Inflammatory macrophage (primary cell): ENCODE measurements at places on chromosomes 4 and X.

DNA sequence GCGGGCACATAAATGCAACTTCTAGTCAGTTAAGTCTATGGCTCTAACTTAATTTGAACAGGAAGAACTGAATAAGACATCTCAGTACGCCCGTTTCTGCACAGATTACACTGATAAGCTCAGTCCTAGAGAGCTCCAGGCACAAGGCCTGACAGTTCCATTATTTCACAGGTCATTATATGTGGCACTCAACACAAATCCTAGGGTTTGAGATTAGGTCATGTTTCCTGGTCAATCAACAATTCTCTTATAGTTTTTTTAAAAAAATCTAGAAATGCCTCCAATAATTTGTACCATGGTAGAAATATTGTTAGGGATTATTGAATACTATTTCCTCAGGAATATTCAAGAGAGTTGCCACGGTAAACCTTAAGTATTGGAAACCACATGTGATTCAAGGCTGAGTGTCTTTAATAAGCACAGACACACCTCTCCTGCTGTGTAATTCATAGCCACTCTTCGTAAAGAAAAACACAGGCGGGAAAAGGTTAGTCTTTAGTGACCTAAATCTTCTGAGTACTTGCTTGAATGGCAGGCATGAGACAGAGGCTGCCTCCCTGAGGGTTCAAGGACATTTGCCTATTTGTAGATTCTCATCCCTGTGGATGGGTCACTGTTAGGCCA, 342.9 kb upstream of the ADGRL3 start:
- DNase-seq: no peak

DNA sequence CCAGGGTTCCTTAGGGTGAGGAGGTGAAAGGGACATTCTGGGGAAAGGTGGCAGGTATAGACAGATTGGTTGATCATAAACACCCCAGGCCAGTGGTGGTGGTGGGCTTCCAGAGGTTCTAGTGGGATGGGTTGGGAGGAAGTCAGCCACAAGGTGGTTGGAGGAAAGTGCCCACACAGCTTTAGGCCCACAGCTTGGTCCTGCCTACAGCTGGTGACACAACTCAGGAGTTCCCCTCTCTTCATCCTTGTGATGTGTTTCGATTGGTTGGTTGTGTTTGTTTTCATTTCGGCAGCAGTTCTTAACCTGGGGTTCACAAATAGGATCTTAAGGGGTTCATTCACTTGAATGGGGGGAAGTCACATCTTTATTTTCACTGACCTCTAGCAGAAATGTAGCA, 157.0 kb downstream of the TMEM164 start:
- no peak for DNase-seq

DNA sequence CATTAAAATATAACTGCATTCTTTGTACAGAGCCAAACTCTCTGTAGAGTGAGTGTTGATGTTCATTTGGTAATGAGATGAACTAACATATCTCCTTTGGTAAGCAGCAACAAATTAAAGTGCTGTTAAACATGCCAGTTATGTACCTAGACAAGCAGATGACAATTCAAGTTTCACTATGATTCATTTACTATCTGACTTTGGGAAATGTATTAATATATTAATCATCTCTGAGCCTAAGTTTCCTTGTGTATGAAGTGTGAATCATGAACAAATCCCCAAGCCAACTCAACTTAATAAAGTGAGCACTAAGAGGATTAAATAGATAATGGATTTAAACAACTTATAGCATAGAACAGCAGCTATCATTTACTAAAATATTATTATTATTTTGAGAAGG, 1044.2 kb downstream of the GLUD2 start:
- no peak for DNase-seq

GRCh38 chr4:56540826-56541225, 35.2 kb downstream of the ARL9 start:
- peak; percentile 39 for DNase-seq

GRCh38 chrX:103099691-103100090, 6.7 kb upstream of the NXF3 start:
- DNase-seq: no peak

- DNase-seq: no peak
Observed at GRCh38 chrX:25079020-25079419, 63.3 kb upstream of the ARX start.
